Activated CD4-positive, alpha-beta T cell treated with anti-CD3 and anti-CD28 coated beads, Interleukin-2, amount 50 U/mL, for 4 hours (primary cell): ENCODE measurements at places on chromosomes 16 and 17.

DNA sequence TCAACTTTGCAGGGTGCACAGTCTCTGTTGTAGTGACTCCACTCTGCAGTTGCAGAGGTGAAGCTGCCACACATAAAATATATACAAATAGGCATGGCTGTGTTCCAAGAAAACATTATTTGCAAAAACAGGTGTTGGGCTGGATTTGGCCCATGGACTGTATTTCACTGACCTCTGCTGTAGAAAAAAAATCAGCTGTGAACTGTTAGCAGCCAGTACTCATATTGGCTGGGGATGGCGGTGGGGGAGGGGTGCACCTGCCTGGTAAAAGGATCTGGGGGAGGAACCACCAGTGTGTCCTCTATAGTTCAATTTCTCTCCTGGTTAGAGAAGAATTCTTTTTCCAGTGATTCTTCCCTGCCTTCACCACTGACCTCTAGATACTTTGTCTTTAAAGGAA is 50.0 kb downstream of the SHISA9 start:
- DNase-seq = no peak

- no peak for DNase-seq
Observed at GRCh38 chr17:78107457-78107856, 21.1 kb downstream of the TMC6 start.

DNA sequence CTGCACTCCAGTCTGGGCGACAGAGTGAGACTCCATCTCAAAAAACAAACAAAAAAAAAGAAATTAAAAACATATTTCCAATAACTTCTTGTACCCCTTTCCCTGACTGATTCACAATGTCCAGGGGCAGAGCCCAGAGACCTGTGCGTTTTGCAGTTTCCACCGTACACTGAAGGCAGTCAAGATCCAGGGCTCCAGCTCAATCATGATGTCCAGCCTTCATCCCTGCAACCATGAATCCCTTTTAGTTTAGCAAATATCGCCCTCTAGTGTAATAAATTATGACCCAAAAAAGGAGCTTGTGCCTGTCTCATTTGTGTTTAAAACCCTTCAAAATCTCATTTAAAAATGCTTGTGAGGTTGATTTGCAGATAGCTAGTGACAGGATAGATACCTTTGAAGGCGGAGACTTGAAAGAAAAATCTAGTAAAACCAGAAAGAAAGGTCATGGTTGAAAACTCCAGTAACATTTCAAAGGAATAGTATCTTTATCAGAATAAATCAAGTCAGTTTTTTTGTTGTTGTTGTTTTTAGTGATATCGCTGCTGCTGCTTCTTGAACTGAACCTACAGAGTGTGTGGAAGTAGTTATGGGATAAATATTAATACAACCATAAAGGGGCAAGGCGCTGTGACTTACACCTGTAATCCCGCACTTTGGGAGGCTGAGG is 3.7 kb upstream of the ERN1 start:
- DNase-seq = no peak

GRCh38 chr17:71878998-71879397 is 241.8 kb upstream of the SOX9 start:
- DNase-seq = no peak

DNA sequence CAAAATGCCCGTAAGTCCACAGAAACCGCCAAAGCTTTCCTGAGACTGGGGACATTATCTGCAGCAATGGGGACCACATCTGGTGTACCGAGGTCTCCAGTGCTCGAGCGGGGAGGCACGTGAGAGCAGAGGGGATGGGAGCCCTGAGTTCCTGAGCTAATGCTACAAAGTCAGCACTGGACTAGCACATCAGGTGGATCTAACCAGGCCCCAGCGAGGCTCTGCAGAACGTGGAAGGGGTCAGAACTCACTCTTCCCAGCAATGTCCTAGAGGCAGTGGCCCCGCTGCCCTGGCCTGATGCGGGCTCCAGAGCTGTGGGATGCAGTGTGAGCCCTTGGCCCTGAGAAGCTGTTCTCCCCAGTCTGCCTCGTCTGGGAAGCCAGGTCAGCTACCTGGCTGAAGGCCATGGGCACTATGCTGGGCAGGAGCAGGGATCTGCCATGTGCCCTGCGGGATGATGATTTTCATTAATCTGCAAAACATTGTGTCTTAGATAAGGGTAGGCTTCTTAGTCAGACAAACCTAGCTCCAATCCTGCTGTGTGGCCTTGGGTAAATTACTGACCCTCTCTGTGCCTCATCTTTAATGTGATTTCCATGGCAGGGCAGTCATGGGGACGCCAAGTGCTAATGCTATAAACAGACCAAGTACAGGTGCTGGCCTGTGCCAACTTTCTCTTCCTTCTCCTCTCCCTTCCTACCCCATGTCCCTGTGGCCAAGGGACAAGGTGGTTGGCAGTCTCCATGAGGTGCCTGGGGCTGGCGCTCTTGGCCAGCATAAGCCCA is 40.1 kb upstream of the SLC38A10 start:
- no peak for DNase-seq

- DNase-seq = no peak
Observed at GRCh38 chr16:2535625-2536013, 2.2 kb upstream of the PDPK1 start.

DNA sequence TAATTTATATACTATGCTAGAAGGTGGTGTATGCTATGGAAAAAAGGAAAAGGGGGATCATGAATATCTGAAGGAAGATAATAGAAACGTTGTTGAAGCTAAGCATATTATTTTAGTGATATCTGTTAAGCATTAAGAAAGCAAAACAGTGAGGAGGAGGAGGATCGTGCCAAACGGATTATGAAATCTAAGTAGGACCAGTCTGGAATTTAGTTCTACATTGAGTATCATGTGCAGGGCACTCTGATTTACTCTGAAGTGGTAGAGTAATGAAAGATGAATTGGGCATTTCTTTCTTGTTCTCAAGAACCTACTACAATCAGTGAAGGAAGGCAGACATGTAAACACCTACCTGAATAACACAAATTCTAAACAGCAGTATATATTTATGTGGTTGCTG is 195.3 kb downstream of the CYB561 start:
- no peak for DNase-seq

- DNase-seq = no peak
Observed at GRCh38 chr17:37494401-37494831, 4.7 kb downstream of the DUSP14 start.

DNA sequence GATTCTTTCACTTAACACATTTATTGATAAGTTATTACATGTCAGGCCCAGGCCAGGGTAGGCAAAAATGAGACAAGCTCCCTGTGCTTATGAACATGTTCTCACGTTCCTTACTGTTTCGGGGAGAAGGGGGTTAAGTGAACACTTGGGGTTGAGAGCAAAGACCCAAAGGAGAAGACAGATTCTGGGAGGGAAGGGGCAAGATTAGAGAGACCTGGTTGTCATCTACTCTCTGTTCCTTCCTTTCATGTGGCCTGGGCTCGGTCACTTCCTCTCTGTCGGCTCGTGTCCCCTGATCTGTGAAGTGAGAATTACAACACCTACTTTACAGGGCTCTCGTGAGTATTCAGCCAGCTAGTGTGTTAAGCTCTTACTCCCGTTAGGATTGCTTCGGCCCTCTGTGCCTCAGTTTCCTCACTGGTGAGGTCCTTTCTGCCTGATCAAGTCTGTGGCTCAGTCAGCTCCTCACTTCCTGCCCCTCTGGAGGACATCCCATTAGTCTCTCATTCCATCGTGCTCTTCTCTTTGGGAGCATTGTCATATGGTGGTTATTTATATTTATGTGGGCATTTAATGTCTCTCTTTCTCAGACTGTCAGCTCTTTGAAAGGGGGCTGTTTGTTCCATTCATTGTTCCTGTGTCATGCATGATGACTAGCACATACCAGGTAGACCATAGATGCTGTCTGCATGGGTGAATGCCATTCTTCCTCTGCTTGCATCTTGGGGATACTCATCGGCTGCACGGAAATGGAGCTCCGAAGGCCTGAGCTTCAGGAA is 38.9 kb downstream of the PLCG2 start:
- no peak for DNase-seq
